GM23338 (cell line): ENCODE measurements at places on chromosomes 5 and 9. TPM values are rescaled to one million over a fixed set of nuclear protein-coding genes. Genes with fewer than 3 reads are reported as not detected.
A peak's percentile ranks its signal among the peaks of the same experiment; 100 is the strongest.

The PCDHGA5 gene
- 2.9 and 3.1 TPM in 2 replicates for total RNA-seq

The FRMD3 gene
- total RNA-seq = 1.2 and 2.6 TPM in 2 replicates

The LCN9 gene
- not detected in 2 replicates for total RNA-seq

The FBP2 gene
- total RNA-seq = not detected in 2 replicates

GRCh38 chr5:77231471-77232138 lies 21.1 kb downstream of the PDE8B start:
- no peaks in the 10 kb centered on the region for H3K36me3 ChIP-seq
- no peak overlapping the region for H3K4me3 ChIP-seq
- peak; percentile 8 for DNase-seq
- no peaks in the 10 kb centered on the region for H3K27me3 ChIP-seq

- H3K4me1 ChIP-seq = no peaks in the 10 kb centered on the region
- DNase-seq = peak; percentile 88
- no peak overlapping the region for H3K27ac ChIP-seq
- no peaks in the 10 kb centered on the region for H3K36me3 ChIP-seq
These were observed 29.2 kb upstream of the ARHGEF28 start for GRCh38 chr5:73596705-73597328.

DNA sequence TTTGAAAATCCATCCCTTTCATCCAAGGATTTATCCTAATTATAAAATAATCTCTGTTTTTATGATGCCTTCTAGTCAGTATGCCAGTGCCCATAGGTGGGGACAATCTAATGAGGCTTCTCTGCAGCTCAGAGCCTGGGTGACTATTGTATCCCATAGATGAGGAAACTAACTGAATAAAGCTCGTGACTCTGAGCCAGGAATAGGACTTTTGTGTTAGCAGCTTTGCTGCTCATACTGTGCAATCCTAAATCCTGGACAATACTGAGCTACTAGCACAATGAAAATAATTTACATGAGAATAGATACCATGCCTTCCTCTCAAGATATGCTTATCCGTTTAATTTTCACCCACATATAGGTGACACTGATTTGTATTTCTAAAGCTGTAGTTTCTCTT lies 443.0 kb downstream of the PLK2 start:
- H3K36me3 ChIP-seq = no peaks in the 10 kb centered on the region
- no peak overlapping the region for H3K27ac ChIP-seq
- no peak overlapping the region for H3K4me3 ChIP-seq
- no peaks in the 10 kb centered on the region for H3K4me1 ChIP-seq
- DNase-seq = no peak

DNA sequence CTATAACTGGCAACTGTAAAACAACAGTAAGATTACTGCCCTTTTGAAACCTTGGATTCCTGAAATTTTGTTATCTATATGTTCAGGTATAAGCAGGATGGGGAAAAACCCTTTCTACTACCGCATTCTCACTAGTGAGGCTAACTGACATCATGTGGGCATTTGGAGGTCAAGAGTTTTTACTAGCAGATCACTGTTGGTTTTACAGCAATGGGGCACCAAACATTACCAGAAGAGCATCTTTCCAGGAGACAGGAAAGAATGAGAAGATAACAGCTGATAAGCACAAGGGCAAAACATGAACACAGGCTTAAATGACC lies 20.9 kb upstream of the TTC33 start:
- H3K4me3 ChIP-seq = no peak overlapping the region
- H3K36me3 ChIP-seq = peaks cover 16% of the 10 kb centered on the region; the same call in 1 of the 2 replicates
- H3K4me1 ChIP-seq = no peaks in the 10 kb centered on the region
- DNase-seq = no peak

GRCh38 chr5:67447732-67448131 lies 251.1 kb upstream of the CD180 start:
- H3K4me3 ChIP-seq = no peak overlapping the region
- no peaks in the 10 kb centered on the region for H3K36me3 ChIP-seq
